Activated CD4-positive, alpha-beta T cell treated with anti-CD3 and anti-CD28 coated beads, Interleukin-2, amount 50 U/mL, for 16 hours (primary cell): ENCODE measurements at places on chromosomes 3 and 15.

- no peak for DNase-seq
Observed at GRCh38 chr3:77407441-77407840, 367.5 kb downstream of the ROBO2 start.

- DNase-seq: no peak
Observed at GRCh38 chr3:81728766-81729544, 32.5 kb downstream of the GBE1 start.

GRCh38 chr15:43514241-43515057, 3.0 kb upstream of the MAP1A start:
- DNase-seq: peak; percentile 35

- DNase-seq: no peak
Observed at GRCh38 chr3:98449606-98450193, 13.3 kb upstream of the OR5K1 start.

GRCh38 chr3:113684271-113684819, 12.1 kb downstream of the USF3 start:
- DNase-seq: no peak

GRCh38 chr15:91183596-91183995, 83.5 kb downstream of the SV2B start:
- DNase-seq: no peak

- DNase-seq: no peak
Observed at GRCh38 chr15:65633752-65634151, 12.0 kb downstream of the SLC24A1 start.

DNA sequence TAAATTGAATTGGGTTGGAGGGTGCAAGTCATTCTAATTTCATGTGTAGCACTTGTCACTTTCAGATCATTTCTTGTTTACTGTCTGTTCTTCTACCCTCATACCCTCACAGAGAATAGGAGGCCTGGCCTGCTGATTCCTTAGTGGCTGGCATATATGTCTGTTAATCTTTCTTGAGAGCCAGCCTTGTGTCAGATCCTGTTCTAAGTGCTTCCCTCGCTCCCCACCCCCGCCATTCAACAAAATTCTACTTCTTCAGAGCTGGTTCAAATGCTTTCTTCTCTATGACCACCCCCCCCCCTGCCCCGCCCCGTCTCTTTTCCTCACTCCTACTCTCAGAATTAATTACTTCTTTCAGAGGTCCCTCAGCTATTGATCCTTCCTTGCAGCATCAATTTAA, 1.5 kb upstream of the U2SURP start:
- DNase-seq: no peak

- DNase-seq: no peak
Observed at GRCh38 chr3:42752961-42753360, 20.1 kb downstream of the CCDC13 start.

GRCh38 chr3:41159588-41160189, 39.6 kb upstream of the CTNNB1 start:
- no peak for DNase-seq

DNA sequence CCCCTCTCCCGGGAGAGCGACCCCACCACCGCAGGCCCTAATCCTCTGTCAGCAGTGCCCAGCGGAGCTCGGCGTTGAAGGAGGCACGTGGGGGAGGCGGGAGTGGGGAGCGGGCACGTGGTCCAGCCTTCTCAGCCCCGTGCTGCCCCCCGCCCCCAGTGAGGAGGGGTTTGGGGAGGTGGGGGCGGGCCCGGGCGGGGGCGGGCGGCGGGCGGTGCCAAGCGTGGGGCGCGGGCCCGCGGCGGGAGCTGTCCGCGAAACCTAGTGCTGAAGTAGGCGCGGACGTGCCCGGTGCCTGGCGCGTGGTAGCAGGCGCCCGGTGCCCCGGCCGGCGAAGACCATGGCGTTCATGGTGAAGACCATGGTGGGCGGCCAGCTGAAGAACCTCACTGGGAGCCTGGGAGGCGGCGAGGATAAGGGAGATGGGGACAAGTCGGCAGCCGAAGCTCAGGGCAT, at the start of gene CPLX3:
Gene CPLX3, plus strand, starts transcription at position 264 of the 456 bp plus-strand sequence. Its CDS starts 77 bp downstream, at position 341.
- DNase-seq: no peak

DNA sequence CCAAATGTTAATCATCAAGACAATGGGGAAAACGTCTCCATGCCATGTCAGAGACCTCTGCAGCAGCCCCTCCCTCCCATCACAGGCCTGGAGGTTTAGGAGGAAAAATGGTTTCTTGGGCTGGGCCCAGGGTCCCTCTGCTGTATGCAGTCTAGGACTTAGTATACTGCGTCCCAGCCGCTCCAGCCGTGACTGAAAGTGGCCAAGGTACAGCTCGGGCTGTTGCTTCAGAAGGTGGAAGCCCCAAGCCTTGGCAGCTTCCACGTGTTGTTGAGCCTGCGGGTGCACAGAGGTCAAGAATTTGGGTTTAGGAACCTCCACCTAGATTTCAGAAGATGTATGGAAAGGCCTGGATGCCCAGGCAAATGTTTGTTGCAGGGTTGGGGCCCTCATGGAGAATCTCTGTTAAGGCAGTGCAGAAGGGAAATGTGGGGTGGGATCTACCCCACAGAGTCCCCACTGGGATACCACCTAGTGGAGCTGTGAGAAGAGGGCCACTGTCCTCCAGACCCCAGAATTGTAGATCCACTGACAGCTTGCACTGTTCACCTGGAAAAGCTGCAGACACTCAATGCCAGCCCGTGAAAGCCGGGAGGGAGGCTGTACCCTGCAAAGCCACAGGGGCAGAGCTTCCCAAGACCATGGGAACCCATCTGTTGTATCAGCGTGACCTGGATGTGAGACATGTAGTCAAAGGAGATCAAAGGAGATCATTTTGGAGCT, 25.0 kb downstream of the NECTIN3 start:
- no peak for DNase-seq

GRCh38 chr3:15722877-15723623, 74.7 kb downstream of the ANKRD28 start:
- DNase-seq: no peak

DNA sequence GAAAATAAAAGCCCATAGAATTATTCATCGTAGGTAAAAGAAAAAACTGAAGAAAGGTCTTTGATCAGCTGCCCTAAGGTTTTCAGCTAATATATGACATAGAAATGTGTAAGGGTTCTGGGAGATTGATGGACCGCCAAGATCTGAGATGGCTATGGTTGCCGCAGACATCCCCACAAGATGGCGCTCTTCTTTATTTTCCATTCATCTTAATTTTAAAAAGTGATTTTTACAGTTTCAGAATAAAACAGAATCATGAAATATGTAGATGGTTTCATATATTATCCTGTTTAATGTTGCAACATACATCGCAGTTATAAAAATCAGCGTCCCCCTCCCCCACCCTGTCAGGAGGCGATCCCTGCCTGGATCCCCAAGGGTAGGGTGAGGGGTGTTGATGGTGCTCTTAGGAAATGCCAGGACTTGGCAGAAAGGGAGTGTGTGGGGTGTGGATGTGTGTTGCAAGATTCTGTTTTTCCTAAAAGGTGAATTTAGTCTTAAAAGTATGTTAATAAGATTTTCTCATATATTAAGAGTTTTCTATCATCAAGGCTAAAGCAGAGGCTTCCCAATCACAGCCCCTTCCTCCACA, 68.8 kb downstream of the ANXA2 start:
- DNase-seq: peak; percentile 29

DNA sequence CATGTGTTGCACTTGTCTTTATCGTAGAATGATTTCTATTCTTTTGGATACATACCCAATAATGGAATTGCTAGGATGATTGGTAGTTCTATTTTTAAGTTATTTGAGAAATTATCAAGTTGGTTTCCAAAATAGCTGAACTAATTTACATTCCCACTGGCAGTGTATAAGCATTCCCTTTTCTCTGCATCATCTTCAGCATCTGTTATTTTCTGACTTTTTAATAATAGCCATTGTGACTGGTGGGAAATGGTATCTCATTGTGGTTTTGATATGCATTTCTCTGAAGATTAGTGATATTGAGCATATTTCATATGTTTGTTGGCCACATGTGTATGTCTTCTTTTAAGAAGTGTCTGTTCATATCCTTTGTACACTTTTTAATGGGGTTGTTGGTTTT, 81.7 kb upstream of the NUDT16 start:
- DNase-seq: no peak

DNA sequence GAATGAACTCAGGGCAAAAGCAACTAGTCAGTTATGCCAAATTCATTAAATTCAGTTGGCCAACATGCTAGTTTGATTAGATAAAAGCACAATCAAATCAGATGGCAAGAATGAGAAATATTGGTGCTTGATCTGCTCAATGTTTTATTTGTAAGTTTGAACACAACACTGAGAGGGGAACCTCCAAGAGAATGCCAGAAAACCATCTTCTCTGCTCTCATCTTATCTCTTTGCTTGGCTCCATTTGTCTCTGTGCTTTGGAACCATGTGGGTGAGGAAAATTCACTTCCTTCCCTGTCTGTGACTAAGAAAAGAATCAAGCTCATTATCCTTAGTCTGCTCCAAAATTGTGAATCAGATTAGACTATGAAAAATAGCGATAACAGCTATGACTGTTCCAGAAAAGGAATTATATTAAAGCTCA, 43.6 kb upstream of the DCBLD2 start:
- DNase-seq: no peak

DNA sequence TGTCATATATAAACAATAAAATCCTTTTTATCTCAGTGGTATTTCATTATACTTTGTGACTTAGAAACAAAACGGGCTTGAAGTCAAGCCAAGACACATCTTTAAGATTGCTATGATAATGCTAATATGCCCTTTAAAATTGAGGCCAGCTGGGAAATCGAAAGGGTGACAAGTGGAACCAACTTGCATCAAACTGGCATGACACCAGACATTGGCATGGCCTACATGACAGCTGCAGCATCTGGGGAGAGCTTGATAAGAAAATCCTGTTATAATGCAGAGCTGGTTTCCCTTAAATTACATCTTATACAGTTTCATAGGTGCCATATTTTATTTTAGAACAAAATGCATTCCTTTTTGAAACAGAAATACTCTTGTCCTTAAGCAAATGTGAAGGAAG, 325.2 kb downstream of the ZBBX start:
- no peak for DNase-seq

GRCh38 chr3:33111581-33111980, 2.2 kb upstream of the CRTAP start:
- peak; percentile 71 for DNase-seq

- no peak for DNase-seq
Observed at GRCh38 chr3:83515123-83515522, 1443.7 kb upstream of the CADM2 start.

DNA sequence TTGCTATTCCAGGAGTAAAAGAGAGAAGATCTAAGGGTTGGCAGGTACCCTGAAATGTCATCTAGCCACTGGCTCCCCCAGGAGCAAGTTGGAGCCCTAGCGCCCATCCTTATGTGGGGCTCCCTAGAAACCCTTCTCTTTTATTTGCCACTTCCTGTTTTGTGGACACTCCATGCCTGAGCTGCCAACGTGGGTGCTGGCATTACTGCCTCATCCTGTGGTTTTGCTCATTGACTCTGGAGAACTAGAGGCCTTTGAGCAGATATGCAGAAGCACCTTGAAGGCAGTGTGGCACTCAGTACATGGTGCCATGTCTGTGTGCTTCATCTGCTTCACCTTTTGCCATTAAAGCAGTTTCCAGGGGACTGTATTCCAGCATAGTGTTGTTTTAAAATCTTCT, 8.1 kb downstream of the EDEM1 start:
- peak; percentile 69 for DNase-seq

GRCh38 chr3:170751083-170751898, 118.7 kb downstream of the RPL22L1 start:
- no peak for DNase-seq

DNA sequence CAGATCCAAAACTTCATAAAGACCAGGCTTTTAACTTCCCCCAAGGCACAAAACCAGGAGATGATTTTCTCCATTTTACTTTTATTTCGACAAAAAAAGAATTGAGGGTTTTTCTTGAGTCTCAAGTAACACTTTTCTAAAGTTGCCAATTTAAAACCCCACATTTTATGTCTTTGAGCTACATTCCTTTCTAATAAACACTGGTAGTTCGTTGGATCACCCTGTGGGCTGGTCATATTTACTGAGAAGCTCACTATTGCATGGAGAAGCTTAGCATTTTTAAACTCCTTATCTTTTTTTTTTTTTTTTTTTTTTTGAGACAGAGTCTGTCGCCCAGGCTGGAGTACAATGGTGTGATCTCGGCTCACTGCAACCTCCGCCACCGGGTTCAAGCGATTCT, 255.1 kb upstream of the TPM1 start:
- DNase-seq: no peak

- DNase-seq: no peak
Observed at GRCh38 chr3:187445356-187445755, 77.2 kb downstream of the RTP4 start.

DNA sequence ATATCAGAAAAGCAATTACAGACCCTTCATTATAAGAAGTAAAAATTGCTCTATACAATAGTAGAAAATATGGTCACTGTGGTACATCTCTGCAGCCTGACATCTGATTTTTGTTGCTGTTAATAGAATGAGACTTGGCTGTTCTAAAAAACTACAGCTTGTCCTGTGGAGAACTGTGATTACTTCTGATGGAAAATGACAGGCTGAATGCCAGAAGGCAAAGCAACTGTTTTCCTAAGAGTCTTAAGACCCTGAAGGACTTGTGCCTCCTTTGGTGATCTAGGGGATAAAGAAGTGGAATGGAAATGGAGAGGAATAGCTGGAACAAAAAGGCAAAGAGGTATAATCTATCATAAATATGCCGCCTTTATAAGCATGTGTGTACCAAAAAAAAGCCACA, 314.8 kb downstream of the BCHE start:
- no peak for DNase-seq

- DNase-seq: no peak
Observed at GRCh38 chr3:163018067-163018466, 1521.5 kb downstream of the OTOL1 start.

DNA sequence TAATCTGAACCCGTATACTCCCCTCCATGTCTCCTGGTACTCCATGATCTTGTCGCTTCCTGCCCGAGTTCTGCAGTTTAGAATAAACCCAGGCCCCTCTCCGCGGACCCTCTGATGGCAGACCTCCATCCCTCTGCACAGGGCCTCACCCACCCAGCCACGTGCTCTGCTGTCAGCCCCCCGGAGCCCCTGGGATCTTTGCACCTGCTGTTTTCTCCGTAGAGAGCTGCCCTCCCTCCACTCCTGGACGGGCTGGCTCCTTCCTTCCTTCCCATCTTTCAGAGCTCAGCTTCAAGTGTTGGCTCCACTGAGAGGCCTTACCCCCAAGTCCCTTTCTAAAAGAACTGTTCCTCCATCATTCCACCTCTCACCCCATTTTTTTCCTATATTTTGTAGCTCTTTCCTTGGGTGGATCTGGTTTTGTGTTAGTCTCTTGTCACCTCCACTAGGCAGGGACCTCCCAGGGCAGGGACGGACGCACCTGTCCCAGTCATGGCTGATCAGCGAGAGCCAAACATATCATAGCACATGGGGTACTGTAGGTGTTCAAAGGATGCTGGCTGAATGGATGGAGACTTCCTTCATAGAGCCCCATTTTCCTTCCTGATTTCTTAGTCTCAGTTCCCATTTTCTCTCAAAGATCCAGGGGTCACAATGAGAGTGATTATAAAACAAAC, 106.6 kb downstream of the VGLL4 start:
- DNase-seq: no peak

- DNase-seq: no peak
Observed at GRCh38 chr3:143668924-143669790, 179.1 kb downstream of the SLC9A9 start.

- DNase-seq: no peak
Observed at GRCh38 chr15:74022706-74023470, 28.4 kb downstream of the PML start.
